ENCODE measurements at places on chromosomes 2 and 18. TPM values are rescaled to one million over a fixed set of nuclear protein-coding genes. Genes with fewer than 3 reads are reported as not detected.

Gene AQP12B
- total RNA-seq, result not detected

Gene SERPINB10
- 0.04 TPM for total RNA-seq

Gene RIT2
- not detected for total RNA-seq

Gene LOXL3
- 6.1 TPM for total RNA-seq

Gene SPP2
- total RNA-seq, result not detected

Gene CRYGD
- total RNA-seq, result not detected

Gene DTYMK
- 22.7 TPM for total RNA-seq

DNA sequence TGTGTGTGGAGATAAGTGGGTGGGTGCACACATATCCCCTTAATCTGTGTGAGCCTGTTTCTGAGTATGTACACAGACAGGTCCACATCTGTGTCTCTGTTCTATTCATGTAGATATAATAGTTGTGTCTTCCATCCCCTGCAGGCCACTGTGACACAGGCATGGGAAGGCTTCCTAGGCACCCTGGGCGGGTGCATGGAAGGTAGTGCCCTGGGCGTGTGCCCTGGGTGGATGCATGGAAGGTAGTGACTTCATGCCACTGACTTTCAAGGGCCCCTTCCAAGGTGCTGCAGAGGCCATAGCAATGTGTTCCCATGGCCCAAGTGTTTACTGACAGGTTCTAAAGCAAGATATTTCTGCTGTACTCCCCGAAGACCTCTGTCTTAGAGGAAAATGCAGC is 462.5 kb upstream of the HS6ST1 start:
- DNase-seq, result no peak

- no peak for DNase-seq
These were observed 50.6 kb downstream of the DNAJC10 start for GRCh38 chr2:182766626-182767025.

DNA sequence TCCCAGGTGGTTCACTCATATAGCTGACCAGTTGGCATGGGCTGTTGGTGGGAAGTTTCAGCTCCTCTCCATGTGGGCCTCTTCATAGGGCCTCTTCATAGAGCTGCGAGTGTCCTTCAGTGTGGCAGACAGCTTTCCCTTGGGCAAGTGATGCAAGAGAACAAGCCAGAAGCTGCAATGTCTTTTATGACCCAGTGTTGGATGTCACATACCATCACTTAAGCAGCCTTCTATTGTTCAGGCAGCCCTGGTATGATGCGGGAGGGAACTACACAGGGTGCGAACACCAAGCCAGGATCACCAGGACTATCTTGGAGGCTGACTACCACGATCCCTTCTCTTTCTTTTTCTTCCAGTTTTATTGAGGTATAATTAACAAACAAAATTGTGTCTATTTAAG is 126.5 kb upstream of the ITGA6 start:
- DNase-seq, result no peak

DNA sequence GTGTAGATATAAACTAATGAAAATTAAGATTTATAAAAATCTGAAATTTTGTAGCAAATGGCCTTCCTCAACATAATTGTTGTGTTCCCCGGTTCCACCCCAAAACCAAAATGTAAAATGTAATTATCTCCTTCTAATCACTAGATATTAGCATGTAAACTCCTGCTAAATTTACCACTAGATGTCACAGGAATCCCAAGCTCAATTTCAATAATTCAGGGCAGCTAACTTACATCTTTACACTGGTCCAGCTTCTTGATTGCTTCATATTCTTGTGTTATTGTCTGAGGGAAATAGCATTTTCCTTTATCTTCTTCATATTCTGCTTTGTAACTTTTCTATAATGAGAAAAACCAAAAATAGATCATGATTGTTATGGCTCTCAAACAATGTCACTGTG is 42.6 kb downstream of the NEB start:
- peak; percentile 6 for DNase-seq

- no peak for DNase-seq
These were observed 1.1 kb downstream of the COPS9 start for GRCh38 chr2:240134956-240135520.

DNA sequence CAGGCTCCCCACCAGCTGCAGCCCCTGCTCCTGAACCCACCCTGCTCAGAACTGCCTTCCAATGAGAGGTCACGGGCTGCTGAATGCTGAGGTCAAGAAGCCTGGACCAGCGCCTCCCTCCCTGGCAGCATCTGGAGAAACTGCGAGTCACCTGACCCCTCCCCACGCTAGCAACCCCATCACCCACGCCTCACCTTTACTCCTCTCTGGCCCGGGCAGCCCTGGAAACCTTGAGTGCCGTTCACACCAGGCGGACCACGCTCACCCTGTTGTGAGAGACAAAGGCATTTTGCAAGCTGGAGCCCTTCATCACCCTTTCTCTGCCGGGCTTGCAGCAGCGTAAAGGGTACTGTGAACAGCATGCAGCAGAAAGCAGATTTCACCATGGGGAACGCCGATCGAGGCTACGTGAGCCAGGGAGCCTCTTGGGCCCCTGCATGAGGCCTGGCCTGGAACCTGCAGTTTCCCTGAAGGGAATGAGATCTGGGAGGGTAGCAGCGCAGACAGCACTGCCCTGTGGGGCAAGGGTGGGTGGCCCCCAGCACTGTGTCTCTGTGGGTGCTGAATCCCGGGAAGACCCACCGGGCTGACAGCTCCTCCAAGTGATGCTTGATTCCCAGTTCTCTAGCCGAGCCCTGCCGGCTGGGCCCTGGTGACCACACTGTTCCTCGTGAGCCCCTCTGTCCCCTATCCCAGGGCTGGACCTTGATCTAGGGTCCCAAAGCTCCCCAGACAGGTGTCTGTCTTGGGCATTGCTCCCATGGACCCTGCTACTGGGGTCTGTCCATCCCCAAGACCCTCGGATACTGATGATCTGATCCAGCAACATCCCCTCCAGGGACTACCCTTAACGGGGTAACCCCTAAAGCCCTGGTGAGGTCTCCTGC is 53.8 kb downstream of the COL6A3 start:
- DNase-seq, result no peak

- peak; percentile 27 for DNase-seq
These were observed 6.1 kb downstream of the STK11IP start for GRCh38 chr2:219603771-219604170.

DNA sequence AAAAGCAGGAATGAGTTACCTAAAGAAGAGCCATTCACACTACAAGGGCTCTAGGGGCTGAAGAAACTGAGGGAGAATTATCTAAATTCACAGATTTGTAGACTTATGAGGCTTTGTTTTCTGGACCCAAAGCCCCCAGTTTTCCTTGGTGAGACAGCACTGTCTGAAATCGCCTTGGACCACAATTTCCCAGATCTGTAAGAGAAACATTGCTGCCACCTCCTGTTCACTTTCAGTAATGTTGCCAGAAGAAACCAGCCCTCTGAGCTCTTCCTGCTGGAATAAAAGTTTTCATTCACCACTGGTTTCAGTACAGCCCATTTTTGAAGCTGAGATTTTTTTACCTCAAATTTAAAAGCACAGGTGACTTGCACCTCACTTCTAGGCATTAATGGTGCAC is 169.2 kb downstream of the CDH20 start:
- DNase-seq, result peak; percentile 85

DNA sequence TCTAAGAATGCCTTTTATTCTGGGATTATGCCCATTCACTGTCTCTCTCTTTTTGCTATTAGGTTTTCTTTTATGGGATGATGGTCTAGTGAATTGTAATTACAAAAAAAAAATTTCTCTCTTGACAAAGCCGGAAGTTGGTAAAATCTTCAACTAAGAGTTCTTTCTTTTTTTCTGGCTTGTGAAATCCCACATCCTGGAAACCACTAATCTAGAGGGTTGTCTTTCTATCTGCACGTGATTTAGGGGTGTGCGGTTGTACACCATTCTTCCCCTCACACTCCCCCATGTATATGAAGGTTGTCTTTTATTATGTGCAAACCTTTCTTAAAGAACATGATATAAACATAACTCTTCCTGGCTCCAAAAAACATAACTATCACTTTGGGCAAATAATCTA is 52.0 kb downstream of the GATA6 start:
- no peak for DNase-seq

DNA sequence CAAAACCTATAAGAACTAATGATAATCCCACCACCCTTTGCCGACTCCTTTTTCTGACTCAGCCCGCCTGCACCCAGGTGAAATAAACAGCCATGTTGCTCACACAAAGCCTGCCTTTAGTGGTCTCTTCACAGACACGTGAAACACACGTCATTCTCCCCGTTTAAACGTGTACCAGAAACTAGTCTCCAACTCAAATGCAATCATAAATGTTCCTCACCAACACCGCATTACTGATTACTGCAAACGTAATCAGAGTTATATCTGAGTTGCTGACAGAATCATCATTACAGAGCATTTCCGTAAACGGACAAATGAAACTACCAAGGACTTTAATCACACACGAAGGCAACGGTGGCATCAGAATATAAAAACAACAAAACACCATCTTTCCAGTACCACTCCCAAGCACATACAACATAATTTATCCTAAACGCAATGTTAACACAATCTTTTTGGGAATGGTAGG is 1.9 kb downstream of the CLK1 start:
- peak; percentile 85 for DNase-seq

- no peak for DNase-seq
These were observed 225.7 kb upstream of the FANCL start for GRCh38 chr2:58466804-58467203.

DNA sequence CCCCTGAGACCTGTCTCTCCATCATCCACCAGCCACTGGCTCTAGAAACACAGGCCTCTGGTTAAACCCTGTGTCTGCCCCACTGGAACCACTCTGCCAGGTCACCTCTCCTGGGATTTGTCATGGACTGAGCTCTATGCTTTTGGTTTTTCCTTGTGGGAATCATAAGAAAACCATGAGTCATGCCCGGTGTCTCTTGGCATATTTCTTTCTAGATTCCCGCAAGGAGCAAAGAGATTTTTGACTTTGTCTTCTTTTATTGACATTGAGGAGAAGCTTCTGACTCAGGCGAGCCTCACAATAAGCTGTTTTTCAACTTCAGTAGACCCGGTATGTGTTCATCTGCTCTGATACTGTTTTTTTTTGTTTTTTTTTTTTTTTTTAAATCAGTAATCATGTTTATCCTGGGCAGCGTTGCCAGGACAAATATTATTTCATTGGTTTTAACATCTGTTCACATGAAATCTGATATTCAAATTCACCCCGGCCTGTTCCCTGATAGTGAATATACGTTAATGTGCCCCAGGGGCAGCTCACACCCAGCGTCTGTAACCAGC is 207.1 kb downstream of the ACKR3 start:
- DNase-seq, result peak; percentile 56

GRCh38 chr2:231955758-231956472 is 5.6 kb upstream of the DIS3L2 start:
- no peak for DNase-seq

GRCh38 chr18:21386523-21387240 is 144.7 kb downstream of the GREB1L start:
- DNase-seq, result no peak

GRCh38 chr2:125667630-125668029 is 988.3 kb upstream of the GYPC start:
- no peak for DNase-seq

DNA sequence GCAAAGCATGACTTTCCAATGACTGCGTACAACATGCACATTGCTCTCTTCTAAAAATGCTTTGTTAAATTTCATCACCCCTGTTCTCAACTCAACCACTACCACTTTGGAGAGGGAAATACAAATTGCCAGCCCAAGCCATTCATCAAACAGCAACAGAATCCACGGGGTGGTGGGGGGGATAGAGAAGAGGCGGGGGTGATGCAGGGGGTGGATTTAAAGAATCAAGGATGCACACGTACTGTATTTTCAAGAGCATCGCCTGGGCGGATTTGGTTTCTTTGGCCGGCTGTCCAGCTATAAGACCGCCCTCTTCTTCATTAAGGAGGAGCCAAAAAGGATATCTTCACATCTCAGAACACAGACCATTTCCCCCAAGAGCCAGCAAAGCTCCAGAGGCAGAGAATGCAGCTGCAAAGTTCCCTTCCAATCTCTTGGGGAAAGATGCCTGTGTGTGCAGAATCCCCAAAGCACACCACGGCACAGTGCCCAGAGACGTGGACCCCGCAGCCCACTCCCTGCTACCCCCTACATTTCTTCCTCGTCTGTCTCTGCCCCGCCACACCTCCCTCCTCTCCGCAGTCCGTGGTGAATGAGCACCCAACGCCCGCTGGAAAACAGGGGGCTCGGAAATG is 977 bp downstream of the SLC8A1 start:
- peak; percentile 91 for DNase-seq

GRCh38 chr2:227828477-227828912 is 14.9 kb downstream of the CCL20 start:
- DNase-seq, result no peak

DNA sequence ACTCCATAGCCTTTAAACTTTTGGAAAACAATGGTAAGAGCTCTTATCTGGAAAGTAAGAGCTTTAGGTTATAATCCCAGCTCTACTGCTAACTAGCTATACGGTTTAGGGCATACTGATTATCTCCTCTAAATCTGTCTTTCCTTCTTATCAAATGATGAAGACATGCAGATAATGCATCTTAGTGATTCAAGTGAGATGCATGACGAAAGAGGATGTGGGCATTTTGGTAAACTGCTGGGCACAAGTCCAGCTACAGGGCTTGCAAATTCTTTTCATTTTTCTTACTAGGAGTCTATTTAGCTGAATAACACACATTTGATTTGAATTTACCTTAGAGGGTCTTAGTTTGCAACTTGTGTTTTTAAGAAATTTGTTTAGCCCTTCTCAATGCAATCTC is 1604.8 kb upstream of the ZEB2 start:
- no peak for DNase-seq

GRCh38 chr2:200052627-200053026 is 97.2 kb downstream of the MAIP1 start:
- no peak for DNase-seq

DNA sequence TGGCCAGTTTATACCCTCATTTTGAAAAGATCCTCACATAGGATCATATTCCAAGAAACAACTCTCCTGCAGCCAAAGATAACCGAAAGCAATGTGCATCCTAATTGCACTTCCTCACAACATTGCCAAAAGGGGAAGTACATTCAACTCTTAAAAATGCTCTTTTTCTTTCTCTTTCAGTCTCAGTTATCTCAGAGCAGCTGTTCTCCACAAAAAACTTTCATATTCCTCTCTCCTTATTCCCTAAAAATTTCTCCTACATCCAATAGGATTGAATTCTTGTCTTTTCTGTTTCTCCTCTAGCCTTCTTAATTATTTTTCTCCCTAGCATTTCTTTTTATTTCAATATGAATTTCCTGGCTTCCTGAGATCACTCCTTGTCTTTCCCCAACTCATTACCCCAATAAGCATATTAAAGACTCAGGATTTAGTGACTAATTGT is 7.4 kb upstream of the VRK2 start:
- peak; percentile 63 for DNase-seq

DNA sequence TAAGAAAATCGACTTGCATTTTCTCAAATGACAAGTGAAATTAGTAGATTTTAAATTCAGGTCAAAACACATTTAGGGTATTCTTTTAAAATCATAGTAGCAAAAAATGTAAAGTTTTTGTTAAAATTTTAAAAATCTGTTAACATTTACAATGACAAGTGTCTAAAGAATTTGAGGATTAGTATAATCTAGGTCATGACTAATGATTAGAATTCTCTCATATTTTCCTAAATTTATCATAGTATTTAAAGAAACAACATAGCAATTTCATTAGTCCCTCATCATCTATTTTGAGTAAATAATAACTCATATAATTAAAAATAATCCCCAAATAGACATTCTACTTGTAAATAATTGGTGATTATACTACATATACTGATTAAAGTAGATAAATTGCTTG is 23.6 kb downstream of the THUMPD2 start:
- DNase-seq, result no peak

Measured in muscle of leg (tissue), 16 donors.